ENCODE measurements at places on chromosomes 3 and 15.

DNA sequence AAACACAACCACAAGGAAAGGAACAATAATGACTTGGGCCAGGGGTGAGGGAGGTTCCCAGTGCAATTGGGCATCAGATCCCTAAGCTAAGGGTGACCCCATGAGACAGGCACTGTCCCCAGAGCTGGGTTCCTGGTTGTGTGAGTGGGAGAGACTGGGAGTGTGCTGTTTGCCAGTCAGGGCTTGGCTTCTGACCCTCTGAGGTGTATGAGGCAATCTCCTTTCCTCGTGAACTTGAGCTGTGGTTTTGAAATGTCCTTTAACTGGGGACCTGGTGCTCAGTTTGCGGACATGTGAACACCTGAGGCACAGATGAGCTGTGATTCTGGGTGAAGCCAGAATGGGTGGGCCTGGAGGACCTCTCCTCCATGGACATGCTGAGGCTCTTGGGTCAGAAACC is 58.5 kb upstream of the PLXNA1 start:
- peak; percentile 83 for DNase-seq

DNA sequence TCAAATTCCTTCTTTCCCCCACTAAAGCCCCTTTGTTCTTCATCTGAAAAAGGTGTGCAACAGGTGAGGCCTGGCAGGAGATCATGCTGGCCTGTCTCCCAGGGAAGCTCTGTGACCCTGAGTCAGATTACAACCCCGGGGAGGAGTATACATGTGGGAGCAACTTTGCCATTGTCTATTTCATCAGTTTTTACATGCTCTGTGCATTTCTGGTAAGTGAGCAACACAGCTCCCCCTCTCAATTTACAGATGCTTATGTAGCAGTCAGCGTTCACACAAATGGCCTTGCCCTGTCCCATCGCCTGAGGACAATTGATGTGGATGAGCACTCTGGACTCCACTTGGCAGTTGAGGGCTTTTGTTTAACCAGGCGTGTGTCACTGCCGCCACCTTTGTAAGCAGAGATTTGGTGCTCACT is 70.4 kb downstream of the CHDH start:
- DNase-seq, result no peak

- DNase-seq, result no peak
Measured at GRCh38 chr3:151195826-151196225, 7.2 kb downstream of the GPR171 start.

DNA sequence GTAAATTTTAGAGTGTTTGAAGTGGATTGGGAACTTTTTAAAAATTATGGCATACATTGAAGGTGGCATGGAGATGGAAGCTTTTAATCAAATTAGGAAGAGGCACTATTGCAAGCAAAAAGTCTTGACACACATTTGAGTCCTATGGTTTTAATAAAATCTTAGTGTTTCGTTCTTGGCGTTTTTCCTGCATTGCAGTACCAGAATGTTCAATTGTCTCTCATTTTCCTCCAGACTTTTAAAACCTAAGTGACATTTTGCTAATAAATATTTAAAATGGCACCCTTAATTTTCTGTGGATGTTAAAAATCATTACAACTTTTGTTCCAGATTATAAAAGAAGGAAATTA is 2.2 kb downstream of the TGFBR2 start:
- no peak for DNase-seq

- no peak for DNase-seq
Measured at GRCh38 chr3:101791778-101792177, 12.8 kb downstream of the NXPE3 start.

GRCh38 chr3:52792961-52793695 is 1.5 kb upstream of the ITIH3 start:
- peak; percentile 26 for DNase-seq

GRCh38 chr3:120775411-120775810 is 32.9 kb downstream of the GTF2E1 start:
- DNase-seq, result no peak

DNA sequence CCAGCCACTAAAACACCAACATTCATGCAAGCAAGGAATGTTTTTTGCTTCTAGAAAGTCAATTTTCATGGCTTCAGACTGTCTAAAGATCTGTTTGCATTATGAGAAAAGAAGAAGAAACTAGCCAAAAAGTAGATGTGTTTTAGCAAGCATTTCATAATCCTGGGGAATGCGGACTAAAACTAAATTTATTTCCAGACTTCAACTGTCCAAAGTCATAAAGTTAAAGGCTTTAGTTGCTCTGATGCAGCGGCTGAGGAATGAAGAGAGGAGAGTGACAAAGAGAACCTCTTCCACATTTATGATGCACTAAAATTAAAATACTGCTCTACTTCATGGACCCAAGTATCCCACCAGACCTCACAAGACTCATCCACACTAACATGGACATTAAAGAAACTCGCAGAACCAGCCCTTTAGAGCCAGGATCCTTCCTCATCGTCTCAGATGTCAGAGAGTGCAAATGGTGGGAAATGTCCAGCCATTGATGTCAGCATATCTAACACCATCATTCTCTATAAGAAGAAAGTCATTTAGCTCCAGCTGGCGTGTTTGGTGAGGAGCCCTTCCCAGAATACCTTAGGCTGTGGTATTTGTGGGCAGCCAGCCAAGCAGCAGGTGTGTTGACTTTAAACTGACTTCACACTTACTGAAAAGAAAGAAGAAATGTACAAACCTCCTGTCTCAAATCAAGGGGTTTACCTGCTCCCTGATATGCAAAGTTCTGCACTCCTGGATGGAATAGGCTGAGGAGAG is 17.4 kb downstream of the FYCO1 start:
- no peak for DNase-seq

DNA sequence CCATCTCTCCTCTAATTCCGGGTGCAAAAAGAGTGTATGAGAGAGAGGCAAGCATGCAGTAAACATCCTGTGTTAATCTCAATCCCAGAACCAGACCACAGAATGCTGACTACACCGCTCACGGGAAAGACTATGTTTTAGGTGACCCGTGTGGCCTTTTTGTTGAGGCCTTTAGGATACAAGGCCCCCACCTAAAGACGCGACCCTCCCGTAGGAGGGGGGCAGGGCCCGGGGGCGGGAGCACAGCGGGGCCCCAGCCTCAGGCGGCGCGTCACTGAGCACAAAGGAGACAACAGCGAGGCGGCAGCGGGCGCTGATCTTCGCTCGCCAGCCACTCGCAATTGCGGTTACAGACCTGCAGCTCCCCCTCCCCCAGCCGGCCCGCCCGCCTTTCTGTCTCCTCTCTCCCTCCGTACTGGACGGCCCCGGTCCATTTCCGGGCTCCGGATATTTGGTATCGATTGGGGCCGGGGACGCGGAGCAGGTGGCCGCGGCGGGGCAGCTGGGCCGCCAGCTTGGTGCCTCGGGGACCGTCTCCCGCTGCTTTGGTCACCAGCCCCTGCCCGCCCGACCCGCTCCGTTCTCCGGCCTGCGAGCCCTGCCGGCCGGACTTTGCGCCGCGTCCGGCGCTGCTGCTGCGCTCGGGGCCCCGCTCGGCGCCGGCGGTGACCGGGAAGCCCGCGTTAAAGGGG is at the start of gene CCDC50:
TSS of gene CCDC50 (plus strand) at position 433 of the 692 bp plus-strand sequence. CDS start 281 bp downstream, outside the sequence.
- peak; percentile 42 for DNase-seq

- DNase-seq, result peak; percentile 100
Measured at GRCh38 chr15:58247855-58248842, 110.0 kb downstream of the AQP9 start.

- DNase-seq, result no peak
Measured at GRCh38 chr3:16033889-16034687, 140.4 kb upstream of the GALNT15 start.

DNA sequence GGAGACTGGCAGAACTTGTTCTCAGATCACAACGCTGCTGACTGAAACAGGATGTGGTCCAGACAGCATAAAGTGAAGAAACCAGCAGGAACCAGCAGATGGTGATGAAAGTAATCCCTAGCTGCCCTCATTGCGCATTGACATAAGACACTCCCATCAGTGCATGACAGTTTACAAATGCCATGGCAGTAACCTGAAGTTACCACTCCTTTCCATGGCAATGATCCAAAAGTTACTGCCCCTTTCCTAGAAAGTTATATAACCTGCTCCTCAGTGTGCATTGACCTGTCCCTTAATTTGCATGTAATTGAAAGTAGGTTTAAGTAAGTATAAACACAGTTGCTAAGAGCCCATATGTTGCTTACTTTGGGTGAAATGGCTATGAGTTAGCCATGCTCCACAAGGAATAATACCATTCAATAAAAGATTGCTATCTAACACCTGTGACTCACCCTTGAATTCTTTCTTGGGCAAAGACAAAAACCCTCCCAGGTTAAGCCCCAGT is 149.1 kb upstream of the CD96 start:
- DNase-seq, result no peak

DNA sequence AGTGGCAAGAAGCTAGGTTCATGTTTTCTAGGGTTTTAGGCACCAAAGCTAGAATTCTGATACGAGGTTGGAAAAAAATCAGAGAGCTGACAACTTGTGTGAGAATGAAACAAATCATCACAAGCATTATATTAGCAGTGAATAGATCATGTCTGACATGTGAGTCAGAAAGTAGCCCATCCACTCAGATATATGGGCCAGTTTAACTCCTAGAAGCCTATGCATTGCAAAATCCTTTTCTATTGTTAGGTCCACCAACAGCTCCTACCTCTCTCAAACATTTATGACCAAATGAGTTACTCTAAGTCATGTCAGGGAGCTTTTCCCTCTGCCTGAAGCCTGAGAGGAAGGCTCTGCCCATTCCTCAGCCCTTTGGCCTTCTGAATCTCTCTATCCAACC is 44.0 kb downstream of the KBTBD12 start:
- no peak for DNase-seq

- DNase-seq, result no peak
Measured at GRCh38 chr3:150449169-150449721, 41.1 kb downstream of the TSC22D2 start.

DNA sequence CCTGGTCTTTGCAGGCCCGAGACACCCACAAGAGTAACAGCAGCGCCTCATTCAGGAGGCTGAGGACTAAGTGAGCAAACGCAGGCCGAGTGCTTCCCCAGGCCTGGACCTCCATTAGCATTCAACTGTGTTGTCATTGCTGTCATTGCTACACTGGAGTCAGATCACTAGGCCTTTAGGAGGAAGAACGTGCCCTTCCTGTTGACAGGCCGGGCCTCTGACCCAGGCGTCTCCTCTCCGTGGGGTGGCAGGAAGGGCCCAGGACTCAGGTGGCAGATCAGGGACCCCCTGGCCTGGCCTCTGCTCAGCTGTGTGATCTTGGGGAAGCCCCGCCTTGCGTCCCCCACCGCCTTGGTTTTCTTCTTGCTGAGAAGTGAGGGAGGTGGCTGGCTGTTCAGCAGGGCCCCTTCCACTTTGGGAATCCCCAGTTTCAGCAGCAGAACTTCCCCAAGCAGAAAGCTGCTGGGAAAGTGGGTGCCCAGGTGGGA is 19.1 kb downstream of the ZDHHC19 start:
- DNase-seq, result peak; percentile 95

GRCh38 chr15:78307976-78308375 is 8.6 kb upstream of the SKIC8 start:
- peak; percentile 61 for DNase-seq

DNA sequence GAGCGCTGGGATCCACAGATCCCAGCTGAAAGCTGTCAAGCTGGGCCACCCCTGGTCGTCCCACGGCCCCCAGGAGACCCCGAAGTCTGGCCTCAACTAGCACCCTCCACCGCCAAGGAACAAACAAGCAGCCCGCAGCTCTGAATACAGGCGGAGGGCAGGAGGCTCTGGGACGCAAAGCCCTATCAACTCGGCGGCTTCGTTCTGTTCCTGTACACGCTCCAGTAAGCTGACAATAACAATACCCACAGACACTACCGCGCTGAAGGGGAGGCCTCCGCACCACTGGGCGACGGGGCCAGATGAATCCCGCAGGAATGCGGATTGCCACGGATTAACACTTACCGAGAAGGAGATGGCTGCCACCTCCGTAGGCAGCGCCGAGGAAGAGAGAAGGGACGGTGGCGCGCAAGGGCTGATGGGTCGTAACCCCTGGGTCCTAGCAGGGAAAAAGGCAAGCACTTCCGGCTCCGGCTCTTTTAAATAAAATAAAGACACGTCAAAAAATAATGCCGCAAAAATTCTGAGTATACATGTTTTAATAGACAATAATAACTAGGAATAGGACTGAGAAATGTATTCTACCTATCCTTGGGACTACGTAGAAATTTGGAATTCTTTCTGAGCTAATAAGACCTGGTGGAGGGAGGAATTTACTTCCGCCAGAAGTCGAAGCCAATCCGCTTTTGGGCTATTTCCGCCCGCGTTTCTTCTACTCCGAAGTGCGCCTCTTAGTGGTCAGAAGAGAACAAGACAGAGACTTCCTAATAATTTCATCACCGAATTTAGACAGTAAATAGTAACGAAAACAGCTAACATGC is at the start of gene RPL32:
TSS of gene RPL32 (minus strand) at position 417 of the 821 bp plus-strand sequence. CDS start 1,328 bp downstream, outside the sequence.
- DNase-seq, result peak; percentile 96

DNA sequence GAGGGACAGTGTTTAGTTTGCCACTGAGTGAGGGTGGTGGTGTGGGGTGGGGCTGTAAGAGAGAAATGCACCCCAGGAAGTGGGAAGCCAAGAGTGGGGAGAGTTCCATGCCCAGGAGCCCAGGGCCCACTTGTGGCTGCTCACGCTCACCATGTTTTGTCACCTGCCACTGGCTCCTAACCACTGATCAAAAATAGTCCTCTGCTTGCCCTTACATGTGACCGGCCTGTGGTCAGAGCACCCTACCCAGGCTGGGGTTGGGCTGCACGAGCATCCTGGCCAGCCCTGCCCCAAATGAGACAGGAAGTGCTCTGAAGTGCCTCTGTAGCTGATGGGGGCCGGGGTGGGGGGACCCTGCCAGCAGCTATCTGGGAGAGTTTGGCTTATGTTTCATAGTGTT is 216.3 kb downstream of the RPLP1 start:
- DNase-seq, result no peak

GRCh38 chr3:25037049-25037547 is 391.0 kb upstream of the RARB start:
- no peak for DNase-seq

DNA sequence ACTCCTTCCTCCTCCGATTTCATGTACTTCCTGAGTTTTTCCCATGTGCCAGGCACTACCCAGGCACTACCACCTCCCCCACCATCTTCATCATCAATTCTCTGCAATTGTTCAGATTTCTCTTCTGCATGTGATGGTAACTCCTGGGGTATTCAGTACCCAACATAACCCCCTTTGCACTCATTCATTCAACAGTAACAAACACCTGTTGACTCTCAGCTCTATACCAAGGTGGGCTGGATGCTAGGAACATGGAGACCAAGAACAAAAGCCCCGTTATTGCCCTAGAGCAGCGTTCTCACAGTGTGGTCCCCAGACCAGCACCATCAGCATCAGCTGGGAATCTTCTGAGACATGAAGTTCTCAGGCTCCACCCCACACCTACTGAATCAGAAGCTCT is 113.0 kb upstream of the CHD2 start:
- no peak for DNase-seq
